ENCODE measurements at places on chromosomes 12 and 14.

- no peak for DNase-seq
These were observed 93.4 kb upstream of the TBX5 start for GRCh38 chr12:114499338-114499737.

DNA sequence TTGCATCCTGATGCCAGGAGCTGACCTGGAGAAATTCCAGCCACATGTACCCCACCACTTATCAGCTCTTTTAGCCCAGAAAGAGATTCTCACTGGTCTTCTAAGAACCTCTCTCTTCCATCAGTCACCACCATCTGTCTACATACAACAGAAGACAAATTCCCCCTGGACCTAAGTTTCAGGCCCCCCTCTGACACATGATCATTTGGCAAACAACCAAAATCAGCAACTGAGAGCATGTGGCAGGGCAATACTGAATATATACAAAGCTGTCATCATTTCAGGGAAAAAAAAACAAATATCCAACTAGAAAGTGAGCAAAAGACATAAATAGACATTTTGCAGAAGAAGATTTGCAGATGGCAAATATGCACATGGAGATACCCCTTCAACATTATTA, 180.2 kb downstream of the FOXN3 start:
- no peak for DNase-seq

GRCh38 chr14:50967790-50968189, 23.5 kb upstream of the PYGL start:
- no peak for DNase-seq

DNA sequence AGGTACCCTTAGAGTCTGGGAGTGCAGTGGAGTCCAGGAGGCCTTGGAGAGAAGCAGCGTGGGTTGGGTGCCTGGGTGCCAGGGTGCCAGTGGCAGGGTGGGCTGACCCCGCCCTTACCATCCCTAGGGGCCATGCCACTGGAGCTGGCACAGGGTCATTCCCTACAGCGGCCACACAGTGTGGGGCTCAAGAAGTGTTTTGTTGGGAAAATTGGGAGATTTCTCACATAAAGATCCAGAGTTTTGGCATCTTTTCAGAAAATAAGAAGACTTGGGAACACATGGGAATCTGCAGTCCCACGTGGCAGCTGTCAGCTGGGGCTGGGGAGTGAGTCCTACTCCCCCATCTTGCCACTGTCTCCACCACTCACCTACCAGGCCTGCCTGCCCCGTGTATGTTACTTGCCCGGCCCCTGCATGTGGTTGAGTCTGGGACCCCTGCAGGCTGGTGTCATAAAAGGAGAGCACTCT, 4.2 kb downstream of the VASH1 start:
- no peak for DNase-seq

GRCh38 chr14:72634691-72635616, 258.9 kb downstream of the DPF3 start:
- no peak for DNase-seq

DNA sequence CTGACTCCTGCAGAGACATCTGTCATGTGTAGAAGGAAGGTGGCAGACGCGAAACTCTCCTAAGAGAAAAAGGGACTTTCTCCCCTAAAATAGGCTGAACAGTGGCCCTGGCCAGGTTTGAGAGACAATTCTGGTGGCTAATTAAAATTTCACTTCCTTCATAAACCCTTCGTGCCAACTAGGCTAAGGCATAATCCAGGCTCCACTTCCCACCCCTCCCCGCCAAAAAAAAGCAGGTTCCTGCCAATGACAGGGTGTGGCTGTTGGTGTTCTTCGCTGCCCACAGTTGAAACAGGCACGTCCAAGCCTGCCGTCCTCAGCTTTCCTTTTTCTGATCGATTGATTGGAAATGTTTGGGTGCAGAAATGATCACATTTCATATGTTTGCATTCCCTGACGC, 144.6 kb downstream of the GCH1 start:
- no peak for DNase-seq

DNA sequence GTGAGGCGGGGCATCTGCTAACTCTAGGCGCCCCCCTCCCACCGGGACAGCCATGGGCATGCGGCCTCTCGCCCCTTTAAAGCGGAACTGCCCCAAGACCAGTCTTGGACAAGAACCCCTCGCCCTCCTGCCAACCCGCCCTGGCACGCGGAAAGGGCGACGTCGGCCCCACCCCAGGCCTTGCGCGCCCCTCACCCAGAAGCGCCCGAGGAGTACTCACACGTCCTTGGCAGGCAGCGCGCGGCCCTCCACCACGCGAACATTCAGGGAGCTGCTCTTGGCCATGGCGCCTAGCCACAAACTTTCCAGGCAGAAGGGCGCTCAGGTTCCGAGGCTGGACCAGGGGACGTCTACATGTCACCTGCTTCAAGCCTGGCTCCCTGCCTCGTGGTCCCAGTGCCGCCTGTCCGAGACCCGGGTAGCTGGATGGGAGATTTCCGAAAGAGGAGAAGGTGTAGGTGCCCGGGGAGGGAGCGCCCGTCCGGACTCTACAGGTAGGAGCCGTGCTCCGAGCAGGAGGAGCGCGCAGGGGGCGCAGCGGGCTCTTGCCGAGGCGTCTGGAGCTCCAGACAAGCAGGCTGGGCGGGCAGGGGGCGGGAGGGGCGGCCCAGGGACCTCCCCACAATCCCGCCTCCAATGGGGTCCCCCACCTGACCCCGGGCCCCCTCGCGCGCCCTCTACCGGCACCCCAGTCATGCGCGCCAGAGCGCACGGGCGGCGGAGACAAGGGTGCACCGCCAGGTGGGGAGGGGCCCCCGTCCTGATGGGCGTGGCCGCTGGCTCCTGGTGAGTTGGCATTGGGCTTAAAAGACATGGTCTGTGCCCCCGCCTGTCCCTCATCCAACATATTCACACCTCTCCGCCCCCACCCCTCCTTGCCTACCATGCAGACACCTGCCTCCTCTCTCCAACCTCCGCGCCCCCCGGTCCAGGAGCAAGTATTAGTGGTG, at the start of gene RASAL1:
RASAL1 (minus strand) TSS at position 584 of the 950 bp plus-strand sequence; CDS start at position 285, 299 bp downstream.
- peak; percentile 54 for DNase-seq

GRCh38 chr12:47214001-47214619, 134.4 kb upstream of the AMIGO2 start:
- no peak for DNase-seq

DNA sequence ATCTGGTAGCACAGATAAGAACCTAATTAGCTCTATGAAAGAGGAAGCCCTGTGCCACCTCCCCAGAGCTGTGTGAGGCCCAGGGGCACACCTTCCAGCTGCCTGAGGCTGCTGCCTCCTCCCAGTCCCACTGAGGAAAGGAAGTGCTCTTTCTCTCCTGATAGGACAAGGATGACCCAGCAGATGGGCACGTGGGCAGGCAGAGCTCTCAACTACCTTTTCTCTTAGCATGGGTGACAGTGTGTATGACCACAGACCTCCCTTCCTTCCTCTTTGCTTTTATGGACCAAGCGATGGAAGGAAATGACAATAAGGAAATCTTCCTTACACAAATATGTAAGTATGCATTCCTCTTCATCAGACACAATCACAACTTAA, 127.6 kb upstream of the AMIGO2 start:
- peak; percentile 97 for DNase-seq

DNA sequence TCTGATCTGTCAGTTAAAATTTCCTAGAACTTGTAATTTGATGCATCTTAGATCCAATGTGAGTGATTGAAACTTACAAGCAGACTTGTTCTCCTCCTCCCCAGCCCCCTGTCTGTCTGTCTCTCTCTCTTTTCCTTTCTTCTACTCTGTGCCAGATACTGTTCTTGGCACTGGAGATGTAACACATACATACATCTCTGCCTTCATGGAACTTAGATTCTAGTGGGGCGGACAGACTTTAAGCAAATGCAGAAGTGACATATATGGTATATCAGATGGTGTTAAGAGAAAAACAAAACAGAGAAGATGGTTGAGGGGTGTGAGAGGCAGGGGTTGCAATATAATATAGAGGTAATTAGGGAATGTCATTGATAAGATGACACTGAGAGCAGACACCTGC, 6.6 kb downstream of the CHST11 start:
- no peak for DNase-seq

DNA sequence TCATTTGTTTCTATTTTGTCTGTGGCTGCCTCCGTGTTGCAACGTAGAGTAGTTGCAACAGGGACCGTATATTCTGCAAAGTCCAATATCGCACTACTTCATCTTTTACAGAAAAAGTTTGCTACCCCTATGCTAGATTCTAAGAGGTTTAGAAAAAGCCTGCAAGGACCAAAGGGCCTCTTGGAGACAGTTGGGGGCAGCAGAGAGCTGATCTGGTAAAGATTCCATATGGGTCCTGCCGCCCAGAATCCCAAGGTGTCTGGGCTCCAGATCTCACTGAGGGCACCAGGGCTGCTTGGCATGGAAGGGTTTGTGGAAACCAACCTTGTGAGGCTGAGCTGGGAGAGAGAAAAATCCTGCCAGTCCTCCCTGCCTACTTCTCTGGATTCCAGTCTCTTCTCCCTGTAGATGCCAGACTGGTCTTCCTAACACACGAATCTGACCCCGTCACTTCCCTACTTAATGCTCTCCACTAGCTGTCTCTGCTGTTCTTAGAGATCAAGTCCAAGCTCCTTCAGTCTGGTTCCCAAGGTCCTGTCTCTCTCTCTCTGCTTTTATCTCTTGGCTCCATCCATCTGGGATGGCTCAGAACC, 74.6 kb downstream of the GLRX5 start:
- DNase-seq = peak; percentile 6

DNA sequence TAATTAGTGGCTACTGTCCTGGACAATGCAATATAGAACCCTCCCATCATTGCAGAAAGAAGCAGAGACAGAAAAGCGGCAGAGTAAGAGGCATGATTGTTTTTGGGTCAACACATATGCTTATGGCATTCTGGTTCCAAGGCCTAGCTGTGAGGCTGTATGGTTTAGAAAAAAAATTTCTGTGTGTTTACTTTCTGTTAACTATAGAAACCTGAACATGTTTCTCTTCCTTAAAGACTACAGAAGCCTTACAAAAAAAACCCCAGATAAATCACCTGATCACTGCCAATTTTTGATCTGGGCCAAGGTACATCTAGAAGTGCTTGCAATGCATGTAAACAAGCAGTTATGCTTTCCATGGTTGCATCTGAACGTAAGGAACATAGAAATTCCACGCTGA, 100.0 kb upstream of the HECTD1 start:
- no peak for DNase-seq

DNA sequence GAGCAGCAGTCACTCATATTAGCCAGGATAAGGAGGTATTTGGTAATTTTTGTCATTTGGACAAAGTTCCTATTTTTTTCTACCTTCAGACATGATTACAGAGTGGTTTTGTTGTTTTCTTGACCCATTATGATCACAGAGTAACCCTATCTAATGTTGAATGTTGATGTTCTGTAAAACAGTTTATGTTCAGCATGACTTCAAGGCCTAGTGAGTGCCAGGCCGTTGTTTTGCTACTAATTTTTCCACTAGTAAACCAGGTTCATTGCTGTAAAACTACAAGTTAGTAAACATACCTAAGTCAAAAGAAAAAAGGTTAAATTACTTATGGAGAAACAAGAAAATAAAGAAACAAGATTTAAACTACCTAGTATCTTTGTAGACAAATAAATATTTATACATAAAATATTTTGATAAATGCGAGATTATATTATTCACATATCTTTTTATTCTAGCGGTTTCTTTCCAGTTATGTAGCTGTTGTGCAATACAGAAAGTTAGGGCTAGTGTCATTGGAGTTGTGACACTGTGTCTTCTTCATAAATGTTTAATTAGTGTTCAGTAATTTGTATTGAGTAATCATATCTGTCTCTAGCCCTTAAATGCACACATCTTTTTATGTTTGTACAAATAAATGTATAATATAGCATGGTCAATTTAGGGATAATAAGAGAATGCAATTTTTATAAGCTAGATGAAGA, 16.5 kb downstream of the ETNK1 start:
- no peak for DNase-seq

DNA sequence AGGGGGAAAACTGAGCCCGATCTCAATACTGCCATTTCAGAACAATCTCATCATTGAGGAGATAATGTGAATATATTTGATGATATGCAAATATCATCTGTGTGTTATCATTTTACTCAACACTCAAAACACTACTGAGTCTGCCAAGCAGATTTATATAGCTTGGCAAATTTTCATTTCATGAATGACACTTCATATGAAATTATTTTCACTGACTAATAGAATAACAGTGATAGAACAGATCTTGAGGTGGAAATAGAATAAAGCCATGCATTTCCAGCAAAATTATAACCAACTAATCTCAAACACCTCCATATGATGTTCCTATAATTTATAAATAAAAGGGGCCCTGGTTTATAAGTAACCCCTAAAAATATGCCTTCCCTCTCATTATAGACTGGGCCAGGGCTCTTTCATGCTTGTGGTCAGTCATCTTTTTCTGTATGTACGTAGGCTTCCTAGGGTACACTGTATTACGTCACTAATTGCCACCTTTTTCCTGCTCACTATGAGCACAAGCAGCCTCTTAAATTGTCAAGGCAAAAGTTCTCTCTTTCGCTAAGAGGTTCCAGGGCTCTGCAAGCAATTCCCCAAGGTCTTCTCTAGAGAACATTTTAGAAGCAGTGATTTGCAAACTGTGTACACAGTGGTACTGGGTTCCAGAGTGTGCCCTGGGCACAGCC, 197.1 kb upstream of the FOXN3 start:
- DNase-seq = no peak

DNA sequence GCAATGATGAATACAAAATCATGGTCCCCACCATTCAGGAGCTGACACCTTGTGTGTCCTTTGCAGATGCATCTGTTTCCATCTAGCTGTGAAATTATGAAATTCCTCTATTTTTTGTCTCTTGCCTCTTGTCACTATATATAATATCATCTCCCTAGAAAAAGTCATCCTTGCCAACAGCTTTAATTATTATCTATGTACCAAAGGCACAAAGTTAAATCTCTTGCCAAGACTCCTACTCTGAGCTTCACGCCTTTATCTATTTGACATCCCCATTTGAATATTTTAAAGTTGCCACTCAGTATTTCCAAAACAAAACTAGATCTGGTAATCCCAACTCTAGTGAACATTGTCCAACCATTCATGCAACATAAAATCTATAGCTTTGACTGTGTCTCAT, 32.0 kb upstream of the PRB2 start:
- no peak for DNase-seq

- DNase-seq = no peak
These were observed 38.1 kb downstream of the SNRPF start for GRCh38 chr12:95896846-95897245.
